ENCODE measurements at places on chromosomes 11 and 22.
A peak's percentile ranks its signal among the peaks of the same experiment; 100 is the strongest.

DNA sequence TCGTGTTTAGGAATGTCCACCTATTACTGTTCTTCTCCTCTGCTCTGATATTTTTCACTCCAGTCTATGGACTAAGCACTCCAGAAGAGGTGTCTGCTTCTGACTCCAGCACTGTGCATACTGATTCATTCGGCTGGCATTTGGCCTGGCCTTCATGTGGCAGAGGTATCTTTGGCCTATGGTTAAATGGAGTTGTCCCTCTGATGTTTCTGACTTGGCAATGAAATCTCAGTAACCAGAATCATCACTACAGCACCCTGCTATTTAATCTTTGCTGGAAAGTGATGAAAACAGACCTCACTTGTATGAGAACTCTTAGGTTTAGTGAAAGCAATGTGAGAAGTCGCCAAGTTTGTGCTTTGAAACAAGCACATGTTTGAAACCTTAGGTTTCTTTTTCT is 155.2 kb downstream of the MAML2 start:
- peak; percentile 96 for DNase-seq

GRCh38 chr11:45486461-45486860 is 179.0 kb downstream of the CHST1 start:
- no peak for DNase-seq

- no peak for DNase-seq
These were observed 17.8 kb upstream of the TP53I11 start for GRCh38 chr11:44968510-44968909.

GRCh38 chr11:67308031-67308866 is 4.9 kb downstream of the SSH3 start:
- DNase-seq: no peak

- DNase-seq: no peak
These were observed 84.0 kb upstream of the SHANK2 start for GRCh38 chr11:71336176-71336995.

DNA sequence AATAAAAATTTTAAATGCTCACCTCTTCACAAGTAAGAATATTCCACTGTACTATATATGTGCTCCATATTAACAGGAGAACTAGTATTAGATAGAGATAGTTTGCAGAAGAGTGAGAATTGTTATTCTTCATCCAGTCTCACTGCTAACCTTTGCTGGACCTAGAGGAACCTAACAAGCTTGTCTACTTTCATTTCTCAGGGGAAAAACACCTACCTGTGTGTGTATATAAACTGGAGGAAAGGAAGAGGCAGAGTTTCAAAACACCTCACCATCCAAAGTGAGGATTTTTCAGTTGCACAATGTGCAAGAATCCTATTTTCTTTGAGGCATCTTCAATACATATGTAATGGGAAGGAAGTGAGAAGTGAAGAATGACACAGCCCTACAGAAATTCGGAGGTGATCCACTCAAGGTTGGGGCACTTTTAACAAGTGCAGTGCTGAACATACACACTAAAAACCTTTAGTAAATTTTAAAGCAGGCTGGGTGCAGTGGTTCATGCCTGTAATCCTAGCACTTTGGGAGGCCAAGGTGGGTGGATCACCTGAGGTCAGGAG is 52.4 kb downstream of the SYTL2 start:
- DNase-seq: no peak
